SHP77 (cell line): ENCODE measurements at places on chromosomes 16 and 17.

GRCh38 chr16:11871193-11871592, 19.9 kb upstream of the RSL1D1 start:
- peak; percentile 9 for DNase-seq

- no peak for DNase-seq
Observed at GRCh38 chr16:65808790-65809189, 557.7 kb upstream of the CDH5 start.

DNA sequence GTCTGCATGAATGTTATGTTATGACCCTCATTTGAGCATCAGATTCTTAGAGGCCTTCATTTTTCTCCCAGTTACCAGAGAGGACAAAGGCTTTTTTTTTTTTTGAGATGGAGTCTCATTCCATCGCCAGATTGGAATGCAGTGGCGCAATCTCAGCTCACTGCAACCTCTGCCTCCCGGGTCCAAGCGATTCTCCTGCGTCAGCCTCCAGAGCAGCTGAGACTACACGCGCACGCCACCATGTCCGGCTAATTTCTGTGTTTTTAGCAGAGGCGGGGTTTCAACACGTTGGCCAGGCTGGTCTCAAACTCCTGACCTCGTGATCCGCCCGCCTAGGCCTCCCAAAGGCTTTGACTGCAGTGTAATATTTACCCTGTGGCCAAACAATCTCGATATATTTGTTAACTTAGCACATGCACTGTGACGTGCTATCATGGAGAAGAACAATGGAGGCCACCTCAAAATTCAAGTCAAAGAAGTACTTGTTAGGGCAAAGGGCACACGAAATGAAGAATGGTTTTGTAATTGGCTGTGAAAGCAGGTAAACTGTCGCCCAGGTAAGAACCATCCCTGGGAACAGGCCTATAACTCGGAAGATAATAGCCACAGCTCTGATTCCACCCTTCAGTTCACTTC, 303.4 kb downstream of the SLC39A11 start:
- no peak for DNase-seq

- DNase-seq, result no peak
Observed at GRCh38 chr17:78839235-78839761, 1.3 kb downstream of the USP36 start.

DNA sequence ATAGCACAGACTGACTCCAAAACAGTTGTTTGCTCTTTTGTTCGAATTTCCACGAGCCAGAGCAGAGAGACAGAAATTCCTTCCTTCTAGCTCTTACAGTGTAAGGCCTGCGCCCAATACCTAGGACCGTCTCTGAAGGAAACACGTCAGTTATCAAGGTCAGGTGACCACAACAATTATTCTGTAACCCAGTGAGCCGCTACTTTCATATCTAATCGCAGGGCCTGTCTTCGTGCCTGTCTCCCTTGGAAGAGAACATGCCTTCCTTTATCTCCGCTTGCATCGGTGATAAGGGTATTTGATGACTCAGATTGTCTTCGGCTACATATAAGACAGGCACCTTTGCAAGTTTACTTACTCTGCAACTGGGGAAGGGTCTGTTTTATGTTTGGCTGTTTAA, 288.0 kb downstream of the MAF start:
- no peak for DNase-seq

- DNase-seq, result no peak
Observed at GRCh38 chr17:27533874-27534815, 77.9 kb downstream of the KSR1 start.

- no peak for DNase-seq
Observed at GRCh38 chr17:34851961-34852540, 109.2 kb downstream of the CCT6B start.

DNA sequence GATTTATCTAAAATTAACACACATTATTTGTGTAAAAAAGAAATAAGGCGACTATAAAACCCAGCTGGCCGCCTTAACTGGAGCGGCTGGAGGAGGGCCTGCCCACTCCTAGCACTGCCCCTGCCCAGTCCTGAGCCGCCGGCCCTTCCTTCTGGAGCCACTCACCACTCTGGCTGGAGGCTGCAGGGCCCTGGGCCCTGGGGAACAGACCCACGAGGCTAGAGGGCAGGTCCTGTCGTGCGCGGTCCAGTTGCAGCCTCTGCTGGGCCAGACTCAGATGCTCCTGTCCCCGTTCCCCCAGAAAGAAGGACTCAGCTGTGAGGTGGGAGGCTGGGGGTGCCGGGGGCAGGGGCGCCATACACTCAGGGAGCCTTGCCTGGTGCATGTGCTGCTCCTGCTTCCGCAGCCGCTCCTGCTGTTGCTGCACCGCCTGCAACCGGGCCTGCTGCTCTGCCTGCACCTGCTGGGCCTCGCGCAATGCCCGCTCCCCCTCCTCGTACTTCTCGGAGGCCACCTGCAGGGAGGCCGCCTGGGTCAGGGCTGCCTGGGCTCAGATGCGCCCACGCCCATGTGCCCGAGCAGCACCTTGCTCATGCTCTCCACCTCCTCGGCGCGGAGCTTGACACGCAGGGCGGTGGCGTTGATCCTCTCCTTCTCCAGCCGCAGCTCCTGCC, 9.0 kb upstream of the MRPL38 start:
- DNase-seq, result peak; percentile 54

- no peak for DNase-seq
Observed at GRCh38 chr17:43946781-43947180, 4.5 kb upstream of the PPY start.

- no peak for DNase-seq
Observed at GRCh38 chr17:40134184-40134583, 6.2 kb upstream of the CASC3 start.

GRCh38 chr17:10052106-10052813, 146.1 kb downstream of the GAS7 start:
- DNase-seq, result no peak

GRCh38 chr17:61481421-61481820, 29.2 kb downstream of the TBX4 start:
- DNase-seq, result no peak

GRCh38 chr17:74217037-74217730, 3.8 kb downstream of the TTYH2 start:
- peak; percentile 91 for DNase-seq

GRCh38 chr17:65514082-65514481, 47.4 kb downstream of the AXIN2 start:
- DNase-seq, result no peak

DNA sequence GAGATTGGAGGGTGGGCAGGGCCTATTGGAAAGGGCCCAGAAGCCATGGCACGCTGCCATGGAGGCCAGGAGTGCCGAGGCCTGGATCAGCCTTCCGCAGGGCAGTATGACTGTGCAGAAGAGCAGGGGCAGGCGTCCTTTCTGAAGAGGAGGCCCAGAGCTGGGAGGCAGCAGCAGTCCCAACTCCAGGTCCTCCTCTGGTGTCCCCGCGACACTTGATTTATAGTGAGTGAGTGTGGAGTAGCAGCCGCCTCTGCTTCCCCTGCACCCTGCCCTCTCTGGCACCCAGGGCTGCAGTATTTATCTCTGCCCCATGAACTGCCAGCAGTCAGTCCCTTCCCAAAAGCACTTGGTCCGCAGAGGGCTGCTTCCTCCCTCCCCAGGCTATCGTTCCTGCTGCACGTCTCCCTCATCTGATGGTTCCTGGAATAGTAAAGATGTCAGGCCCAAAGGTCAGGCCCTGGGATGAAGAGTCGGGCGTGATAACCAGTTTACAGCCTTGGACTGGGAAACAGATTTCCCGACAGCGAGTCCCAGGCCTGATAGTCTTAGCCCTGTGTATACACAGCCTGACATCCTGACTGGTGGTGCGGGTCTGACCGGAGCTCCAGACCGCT, 32.9 kb downstream of the PGS1 start:
- no peak for DNase-seq

- DNase-seq, result no peak
Observed at GRCh38 chr17:66275651-66276050, 26.8 kb upstream of the PRKCA start.

DNA sequence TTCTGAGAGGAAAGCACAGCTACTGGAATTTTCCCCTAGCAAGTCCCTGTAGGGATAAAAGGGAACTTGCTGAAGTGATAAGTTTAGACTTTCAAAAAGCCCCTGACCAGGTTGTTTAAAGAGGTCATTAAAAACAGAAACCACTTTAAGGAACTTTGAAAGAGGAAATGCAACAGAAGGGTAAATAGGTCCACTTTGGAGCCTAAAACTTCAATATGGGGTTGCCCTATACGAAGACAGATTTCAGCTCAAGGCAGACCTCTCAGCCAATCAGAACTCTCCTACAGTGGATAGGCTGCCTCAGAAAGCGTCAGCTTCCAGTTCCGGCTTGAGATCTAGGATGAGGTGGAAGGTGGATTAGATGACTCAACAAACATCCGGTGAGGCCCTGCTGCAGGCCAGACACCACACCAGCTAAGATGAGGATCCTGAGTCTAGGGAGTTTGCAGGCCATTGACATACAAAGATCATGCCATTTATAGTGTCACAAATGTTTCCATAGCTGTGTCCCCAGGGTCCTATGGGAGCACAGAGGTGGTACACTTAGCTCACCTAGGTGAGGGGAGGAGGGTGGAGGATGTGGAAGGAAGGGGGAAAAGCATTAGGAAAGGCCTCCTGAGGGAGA, 7.9 kb upstream of the MFSD6L start:
- no peak for DNase-seq

DNA sequence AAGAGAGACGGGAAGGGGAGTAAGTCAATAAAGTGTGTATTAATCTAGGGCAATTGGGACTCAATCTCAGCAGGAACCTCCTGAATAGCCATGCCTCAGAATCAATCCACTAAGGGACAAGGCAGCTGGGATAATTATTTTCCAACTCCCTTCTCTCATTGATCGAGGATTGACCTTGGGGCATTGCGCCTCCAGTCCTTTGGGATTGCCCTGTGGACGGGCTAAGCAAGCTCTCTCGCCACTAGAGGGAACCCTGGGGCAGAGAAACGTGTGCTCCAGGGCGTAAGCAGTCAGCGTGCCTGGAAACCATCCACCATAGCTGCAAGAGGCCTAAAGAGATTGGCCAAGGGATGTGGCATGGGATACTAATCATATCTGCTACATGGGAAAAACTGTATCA, 53.9 kb upstream of the ERCC4 start:
- DNase-seq, result peak; percentile 78

DNA sequence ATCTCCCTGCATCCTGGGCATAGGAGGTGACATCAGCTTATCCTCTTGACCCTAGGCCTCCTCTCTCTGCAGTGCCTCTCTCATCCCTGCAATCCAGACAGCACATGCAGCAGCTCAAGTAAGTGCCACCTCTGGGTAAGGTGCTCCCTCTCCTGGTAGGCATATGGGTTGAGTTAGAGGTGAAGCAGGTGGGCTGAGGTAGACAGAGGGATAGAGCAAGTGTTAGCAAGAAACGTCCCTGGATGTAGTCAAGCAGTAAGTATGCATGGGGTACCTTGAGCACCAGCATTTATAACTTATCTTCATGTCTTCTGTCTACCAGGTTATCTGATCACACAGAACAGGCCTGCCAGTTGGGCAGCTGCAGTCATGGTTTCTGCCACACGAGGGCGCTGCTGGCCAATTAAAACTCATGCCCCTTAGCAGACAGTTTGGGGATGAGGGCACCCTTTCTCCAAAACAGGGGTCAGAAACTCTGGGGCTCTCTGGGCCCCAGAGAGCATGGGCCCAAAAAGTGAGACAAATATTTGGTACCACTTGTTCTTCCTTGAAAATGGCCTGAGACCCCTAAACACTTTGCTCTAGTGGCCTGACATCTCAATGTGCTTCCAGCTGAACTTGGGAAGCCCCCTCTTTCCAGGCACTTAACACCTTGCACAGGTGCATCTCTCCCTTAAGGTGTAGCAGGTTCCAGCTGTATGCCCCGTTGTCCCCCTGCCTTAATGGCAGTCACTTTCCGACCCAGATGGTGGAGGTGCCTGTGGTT, 59.8 kb downstream of the NEUROD2 start:
- DNase-seq, result peak; percentile 15

DNA sequence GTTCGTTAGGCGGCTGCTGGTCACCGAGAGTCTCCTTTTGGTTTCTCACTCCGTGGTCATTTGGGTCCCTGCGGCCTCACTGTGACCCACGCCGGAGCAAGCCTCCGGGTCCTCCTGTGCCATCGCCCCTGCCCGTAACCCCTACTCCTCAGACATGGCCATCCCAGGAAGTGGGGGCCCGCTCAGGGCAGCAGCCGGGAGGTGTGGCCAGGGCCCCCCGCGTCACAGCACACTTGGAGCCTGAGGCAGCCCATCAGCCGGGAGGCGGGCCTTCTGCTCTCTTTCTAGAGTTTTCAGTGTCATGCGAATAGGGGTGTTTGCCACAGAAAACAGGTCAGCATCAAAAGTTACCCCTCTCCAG, 7.9 kb upstream of the WFIKKN1 start:
- DNase-seq, result no peak

GRCh38 chr17:82859431-82860403, 19.9 kb upstream of the ZNF750 start:
- DNase-seq, result no peak

DNA sequence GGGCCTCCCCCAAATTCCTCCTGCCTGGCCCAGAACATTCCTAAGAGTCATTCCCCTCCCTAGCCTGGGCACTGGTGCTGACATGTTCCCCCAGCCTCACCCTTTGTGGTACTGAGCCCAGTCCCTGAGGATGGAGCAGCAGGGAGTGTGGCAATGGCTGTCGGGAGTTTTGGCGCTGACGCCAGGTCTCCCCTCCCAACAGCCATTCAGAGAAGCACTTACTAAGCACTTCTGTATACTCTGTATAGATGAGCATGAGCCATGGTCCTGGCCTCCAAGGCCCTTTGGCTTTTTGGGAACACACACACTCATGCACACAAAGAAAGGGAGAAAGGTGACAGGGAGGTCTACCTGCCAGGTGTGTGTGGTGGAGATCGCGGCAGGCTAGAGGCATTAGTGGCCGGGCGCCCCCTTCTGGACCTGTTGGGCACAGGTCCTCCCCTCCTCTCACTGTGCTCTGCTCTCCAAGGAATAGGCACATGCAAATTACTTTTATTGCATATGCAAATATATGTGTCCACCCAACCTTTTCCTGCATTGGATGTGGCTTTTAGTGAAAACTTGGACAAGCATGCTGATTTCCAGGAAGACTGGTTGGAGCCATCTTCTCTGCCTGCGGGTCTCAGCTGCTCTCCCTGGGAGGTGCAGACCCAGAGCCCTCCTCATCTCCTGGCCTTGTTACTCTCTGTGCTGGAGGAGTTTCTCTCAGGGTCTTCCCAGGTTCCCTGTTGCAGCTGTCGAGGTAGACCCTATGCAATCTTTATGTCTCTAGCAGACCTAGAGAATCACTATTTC, 17.4 kb upstream of the C17orf107 start:
- DNase-seq, result peak; percentile 65

- DNase-seq, result no peak
Observed at GRCh38 chr17:67879662-67880061, 54.4 kb downstream of the BPTF start.

DNA sequence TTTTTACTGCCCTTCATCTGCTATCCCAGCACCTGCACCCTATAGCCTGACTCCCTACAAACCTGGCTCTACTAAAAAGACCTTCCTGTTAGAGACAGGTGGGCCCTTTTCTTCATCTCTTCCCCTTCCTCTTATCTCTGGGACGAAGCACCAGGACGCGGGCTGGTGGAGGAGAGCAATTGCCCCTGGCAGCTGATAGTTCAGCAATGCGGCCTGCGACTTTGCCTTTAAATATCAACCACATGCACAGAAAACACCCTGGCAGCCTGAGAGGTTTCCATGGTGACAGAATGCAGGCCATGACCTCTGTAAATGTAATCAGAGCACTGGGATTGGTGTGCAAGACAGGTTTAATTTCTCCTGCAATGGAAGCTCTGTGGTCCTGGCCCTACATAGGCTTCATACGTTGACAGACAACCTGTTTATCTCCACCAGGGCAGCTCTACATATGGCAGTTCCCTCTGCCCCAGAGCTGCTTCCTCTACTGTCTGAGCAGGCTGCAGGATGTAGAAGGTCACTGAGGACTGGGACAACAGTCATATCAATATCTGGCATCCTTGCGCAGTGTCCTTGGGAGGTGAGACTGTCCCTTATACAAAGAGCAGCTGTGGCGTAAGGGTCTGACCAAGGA, 10.0 kb upstream of the SKAP1 start:
- DNase-seq, result no peak
